ENCODE measurements at places on chromosomes 12 and 14. TPM values are rescaled to one million over a fixed set of nuclear protein-coding genes. Genes with fewer than 3 reads are reported as not detected.
A peak's percentile ranks its signal among the peaks of the same experiment; 100 is the strongest.

DNA sequence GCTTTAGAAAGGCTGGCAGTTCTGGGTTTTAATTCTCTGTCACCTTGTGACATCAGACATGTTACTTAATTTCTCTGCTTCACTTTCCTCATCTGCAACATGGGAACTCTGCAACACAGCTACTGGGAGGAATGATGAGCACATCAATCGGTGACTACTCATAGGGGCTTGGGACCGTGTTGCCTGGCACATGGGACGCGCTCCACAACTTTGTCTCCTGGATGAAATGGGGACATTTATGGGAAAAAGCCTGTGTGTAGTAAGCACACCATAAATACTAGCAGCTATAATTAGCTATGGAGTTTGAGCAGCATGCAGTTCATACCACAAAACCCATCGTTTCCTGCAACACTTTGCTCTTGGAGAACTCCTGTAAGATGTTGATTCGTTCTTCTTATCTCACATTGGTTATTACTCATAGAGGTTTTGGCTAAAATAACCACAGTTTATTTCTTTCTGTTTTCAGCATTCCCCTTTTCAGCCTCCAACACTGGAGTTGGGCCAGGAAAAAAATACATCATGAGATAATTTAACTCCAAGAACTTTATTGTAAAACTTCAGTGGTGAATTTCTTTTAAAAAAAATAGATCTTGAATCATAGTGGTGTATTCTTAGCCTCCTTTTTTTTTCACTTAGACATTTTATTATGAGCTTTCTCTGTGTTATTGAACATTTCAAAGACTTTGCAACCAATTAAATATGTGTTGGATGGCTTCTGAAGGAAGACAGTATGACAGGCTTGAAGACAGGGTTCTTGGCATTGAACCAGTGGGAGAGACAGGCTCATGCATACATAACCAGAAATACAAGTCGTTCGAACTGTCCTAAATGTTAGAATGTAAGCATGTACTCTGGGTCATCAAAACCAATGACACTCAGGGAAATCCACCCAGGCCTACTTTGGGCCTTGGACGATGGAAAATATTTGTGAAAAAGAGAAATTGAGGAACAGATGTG is 72.7 kb downstream of the RIN3 start:
- H3K4me3 ChIP-seq = no peak overlapping the region
- H3K4me1 ChIP-seq = peaks cover 19% of the 10 kb centered on the region
- no peaks in the 10 kb centered on the region for H3K27me3 ChIP-seq
- H3K36me3 ChIP-seq = peaks cover 4% of the 10 kb centered on the region
- DNase-seq = peak; percentile 100

GRCh38 chr14:101521473-101521915 is 39.8 kb upstream of the DIO3 start:
- H3K4me1 ChIP-seq = no peaks in the 10 kb centered on the region
- H3K27me3 ChIP-seq = no peaks in the 10 kb centered on the region
- no peak overlapping the region for H3K27ac ChIP-seq
- no peak overlapping the region for H3K4me3 ChIP-seq
- no peak for DNase-seq
- H3K36me3 ChIP-seq = no peaks in the 10 kb centered on the region

DNA sequence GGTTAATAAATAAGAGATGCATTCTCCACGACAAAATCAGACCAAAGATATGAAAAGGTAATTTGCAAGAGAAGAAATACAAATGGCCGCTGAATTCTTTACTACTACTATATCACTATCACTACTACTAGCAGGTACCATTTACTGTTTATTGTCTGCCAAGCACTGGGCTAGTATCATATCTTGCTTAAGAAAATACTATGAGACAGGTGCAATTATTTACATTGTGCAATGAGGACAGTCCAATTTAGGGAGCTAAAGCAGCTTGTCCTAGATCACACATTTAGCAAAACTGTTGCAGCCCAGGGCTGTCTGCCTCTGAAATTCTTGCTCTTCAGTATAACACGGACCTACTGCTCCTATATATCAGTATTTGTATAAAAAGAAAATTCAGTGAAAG is 52.8 kb downstream of the CRADD start:
- no peak for DNase-seq
- H3K4me3 ChIP-seq = no peak overlapping the region
- no peaks in the 10 kb centered on the region for H3K27me3 ChIP-seq
- H3K4me1 ChIP-seq = no peaks in the 10 kb centered on the region

DNA sequence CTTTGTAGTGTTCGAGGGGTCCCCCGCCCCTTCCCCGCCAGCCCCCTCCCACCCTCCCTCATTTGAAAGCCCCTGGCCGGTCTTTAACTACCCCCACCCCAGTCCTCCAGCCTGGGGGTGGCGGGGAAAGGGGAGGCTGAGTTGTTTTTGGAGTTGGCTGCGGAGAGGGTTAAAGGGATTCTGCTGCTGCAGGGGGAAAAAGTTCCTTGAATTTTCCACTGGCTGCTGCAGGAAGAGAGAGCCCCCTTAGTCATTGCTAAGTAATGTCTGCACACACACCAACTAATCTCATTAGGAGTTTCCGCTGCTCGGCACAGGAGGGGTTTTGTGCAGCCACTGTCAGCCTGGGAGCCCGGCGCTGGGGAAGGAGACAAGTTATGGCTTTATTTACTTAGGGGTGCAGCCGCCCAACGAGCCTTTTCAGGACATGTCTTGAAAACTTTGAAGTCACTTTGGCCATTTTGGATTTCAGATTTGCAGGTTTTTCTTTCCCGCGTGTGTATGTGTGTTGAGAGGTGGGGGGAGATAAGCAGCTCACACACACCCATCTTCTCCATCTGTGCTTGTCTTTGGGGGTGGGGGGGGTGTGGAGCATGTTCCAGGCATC is 1.8 kb downstream of the ELK3 start:
- H3K27me3 ChIP-seq = no peaks in the 10 kb centered on the region
- H3K27ac ChIP-seq = peak overlapping the region; percentile 98
- peak; percentile 89 for DNase-seq

DNA sequence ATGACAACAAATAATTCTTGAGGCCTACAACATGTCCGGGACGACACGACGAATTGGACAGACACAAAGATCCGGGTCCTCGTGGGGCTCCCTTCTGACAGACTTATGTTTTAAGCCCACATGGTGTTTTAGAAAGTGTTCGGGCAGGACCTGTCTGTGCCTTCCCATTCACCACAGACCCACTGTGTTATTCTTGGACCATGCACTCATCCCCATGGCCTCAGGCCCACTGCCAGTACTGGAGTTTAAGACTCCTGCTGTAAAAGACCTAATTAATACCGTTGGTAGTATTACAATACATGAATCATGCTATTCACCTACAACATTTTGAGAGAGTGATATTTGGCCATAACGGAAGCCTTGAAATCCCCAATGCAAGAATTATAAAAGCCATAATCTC is 20.0 kb downstream of the SLC15A4 start:
- H3K4me1 ChIP-seq = peaks cover 4% of the 10 kb centered on the region
- H3K36me3 ChIP-seq = peaks cover 16% of the 10 kb centered on the region
- H3K27me3 ChIP-seq = no peaks in the 10 kb centered on the region
- H3K27ac ChIP-seq = no peak overlapping the region

- no peaks in the 10 kb centered on the region for H3K36me3 ChIP-seq
- DNase-seq = no peak
- no peaks in the 10 kb centered on the region for H3K27me3 ChIP-seq
- H3K4me3 ChIP-seq = no peak within 1 kb of the TSS
These were observed at the start of gene GLT1D1 for GRCh38 chr12:128852885-128853599. Gene GLT1D1 (plus strand): TSS chr12:128853478. CDS start chr12:128853582, 104 bp downstream.

GRCh38 chr14:106228541-106229158 is 702.3 kb downstream of the TMEM121 start:
- DNase-seq = no peak
- H3K27ac ChIP-seq = no peak overlapping the region
- H3K4me1 ChIP-seq = no peaks in the 10 kb centered on the region
- no peaks in the 10 kb centered on the region for H3K36me3 ChIP-seq

Gene CDKN3
- total RNA-seq = 9.5 TPM

- H3K36me3 ChIP-seq = no peaks in the 10 kb centered on the region
- no peak overlapping the region for H3K4me3 ChIP-seq
- no peaks in the 10 kb centered on the region for H3K27me3 ChIP-seq
- H3K4me1 ChIP-seq = no peaks in the 10 kb centered on the region
- DNase-seq = no peak
These were observed 41.1 kb downstream of the BMP4 start for GRCh38 chr14:53915364-53916014.

GRCh38 chr12:80582431-80582830 is 125.0 kb upstream of the MYF6 start:
- no peaks in the 10 kb centered on the region for H3K36me3 ChIP-seq
- no peak overlapping the region for H3K4me3 ChIP-seq
- H3K27ac ChIP-seq = peak overlapping the region; percentile 90
- peaks cover 15% of the 10 kb centered on the region for H3K4me1 ChIP-seq

DNA sequence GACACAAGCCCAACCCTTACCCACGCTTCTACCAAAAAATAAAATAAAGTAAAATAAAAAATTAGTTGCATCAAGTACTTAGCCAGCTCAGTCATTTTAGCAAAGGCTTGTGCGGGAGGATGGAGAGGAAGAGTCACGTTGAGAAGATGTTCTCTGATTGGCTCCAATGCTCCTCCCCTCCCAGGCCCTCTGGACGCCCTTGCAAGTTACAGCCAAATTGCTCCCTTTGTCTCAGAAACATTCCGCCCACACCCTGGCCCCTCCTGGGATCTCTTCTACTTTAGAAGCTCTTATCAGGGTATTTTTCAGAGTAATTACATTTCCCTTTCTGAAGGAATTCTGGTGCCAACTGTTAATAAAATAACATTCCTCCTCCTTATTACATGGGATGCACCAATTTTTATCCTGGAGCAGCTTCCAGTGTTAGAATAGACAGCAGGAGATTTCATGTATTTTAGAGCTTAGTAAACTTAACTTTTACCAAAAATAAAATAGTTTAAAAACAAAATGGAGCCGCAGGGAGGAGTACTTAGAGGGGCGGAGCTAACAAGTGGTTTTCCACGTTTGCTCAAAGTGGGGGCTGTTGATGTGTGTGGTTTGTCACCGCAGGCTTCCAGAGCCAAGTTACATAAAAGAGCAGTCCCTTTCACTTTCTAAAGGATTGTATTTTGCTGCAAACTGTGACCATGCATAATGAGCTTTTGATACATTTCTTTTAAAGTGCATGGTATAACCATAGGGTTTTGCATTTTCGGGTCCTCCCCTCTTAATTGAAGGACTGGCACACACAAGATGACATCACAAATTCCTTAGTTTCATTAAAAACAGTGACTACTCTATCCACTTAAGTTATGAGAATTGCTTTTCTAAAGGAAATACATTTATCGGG is 71.7 kb upstream of the RAP1B start:
- no peaks in the 10 kb centered on the region for H3K27me3 ChIP-seq
- peak; percentile 39 for DNase-seq
- H3K4me1 ChIP-seq = no peaks in the 10 kb centered on the region
- H3K4me3 ChIP-seq = no peak overlapping the region

GRCh38 chr14:30444451-30444850 is 114.5 kb upstream of the G2E3 start:
- H3K36me3 ChIP-seq = no peaks in the 10 kb centered on the region
- peaks cover 2% of the 10 kb centered on the region for H3K27me3 ChIP-seq
- DNase-seq = no peak
- H3K27ac ChIP-seq = no peak overlapping the region
- no peaks in the 10 kb centered on the region for H3K4me1 ChIP-seq

Gene DHH
- under 0.01 TPM for total RNA-seq

Data from fibroblast of lung (primary cell).